ENCODE measurements at places on chromosomes 5 and 9. TPM values are rescaled to one million over a fixed set of nuclear protein-coding genes. Genes with fewer than 3 reads are reported as not detected.

GRCh38 chr5:67960939-67961338 is 254.6 kb upstream of the PIK3R1 start:
- DNase-seq: no peak
- peaks cover 4% of the 10 kb centered on the region for H3K36me3 ChIP-seq
- no peak overlapping the region for H3K4me3 ChIP-seq

DNA sequence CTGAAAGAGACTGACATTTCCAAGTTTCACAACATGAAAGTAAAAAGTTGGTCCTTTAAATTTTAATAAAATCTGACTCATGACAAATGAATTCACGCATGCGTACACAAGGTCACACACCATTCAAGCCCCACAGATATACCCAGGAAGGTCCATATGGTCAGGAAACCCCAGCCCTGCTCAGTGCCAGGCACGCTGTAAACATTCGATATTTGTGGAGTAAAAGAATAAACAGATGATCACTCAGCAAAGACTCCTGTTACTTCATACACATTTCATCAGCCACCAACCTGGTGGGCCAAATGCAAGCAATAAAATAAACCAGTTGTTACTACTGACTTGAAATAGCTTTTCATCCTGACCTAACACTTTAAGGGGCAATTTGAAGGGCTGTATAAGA is 158.0 kb upstream of the RETREG1 start:
- H3K27me3 ChIP-seq: no peaks in the 10 kb centered on the region
- no peak for DNase-seq
- peaks cover 12% of the 10 kb centered on the region for H3K4me1 ChIP-seq
- H3K4me3 ChIP-seq: no peak overlapping the region

DNA sequence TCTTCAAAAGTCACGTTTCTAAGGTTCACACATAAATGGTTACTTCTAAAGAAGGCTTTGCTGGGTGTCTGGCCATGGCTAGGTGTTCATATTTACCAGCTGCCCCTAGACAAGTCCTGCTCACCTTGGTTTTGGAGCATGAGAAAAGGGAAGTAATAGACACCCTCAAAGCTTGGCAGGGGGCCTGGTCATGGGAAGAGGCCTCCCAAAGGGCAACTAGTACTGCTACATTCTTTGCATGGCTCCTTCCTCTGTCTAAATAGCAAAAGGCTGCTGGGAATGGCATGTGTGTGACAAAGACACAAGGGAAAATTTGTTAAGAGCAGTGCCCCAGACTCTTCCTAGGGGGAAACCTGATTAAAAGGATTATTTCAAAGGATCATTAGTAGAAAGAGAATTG is 93.4 kb downstream of the NRG2 start:
- peaks cover 1% of the 10 kb centered on the region for H3K27me3 ChIP-seq
- no peak overlapping the region for H3K27ac ChIP-seq
- H3K36me3 ChIP-seq: no peaks in the 10 kb centered on the region

DNA sequence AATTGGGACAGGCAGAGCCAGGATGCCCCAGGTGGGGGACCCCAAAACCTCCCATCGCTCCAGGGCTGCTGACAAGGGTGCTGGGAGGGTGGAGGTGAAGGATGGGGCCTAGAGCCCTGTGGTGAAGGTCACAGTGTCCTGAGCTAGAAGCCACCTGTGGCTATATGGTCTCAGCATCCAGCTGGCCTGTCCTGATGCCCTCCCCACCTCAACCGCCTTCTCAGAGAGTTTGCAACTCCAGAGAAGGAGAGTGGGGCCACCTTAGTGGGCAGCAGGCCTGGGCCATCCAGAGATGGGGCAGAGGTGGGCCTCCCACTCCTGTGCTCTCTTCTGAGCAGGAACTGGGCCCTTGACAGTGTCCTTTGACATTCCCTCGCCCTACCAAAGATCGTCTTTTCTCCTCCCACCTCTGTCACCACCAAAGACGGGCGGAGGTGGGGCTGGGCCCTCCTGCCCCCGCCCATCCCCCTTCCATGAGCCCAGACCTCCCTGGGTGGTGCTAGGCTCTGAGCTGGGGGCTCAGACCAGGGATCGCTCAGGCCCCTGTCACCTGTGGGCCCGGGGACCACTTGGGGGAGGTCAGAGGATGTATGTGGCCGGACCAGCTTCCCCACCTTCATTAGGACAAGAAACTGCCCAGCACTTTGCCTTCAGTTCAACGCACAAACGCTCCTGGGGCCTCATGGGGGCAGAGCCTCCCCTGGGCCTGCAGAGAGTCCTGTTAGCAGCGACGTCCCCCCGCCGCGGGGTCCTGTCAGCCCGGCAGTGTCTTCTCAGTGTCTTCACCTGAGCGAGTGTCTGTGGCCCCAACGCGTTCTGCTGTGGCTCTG is 10.0 kb upstream of the DOLPP1 start:
- peaks cover 6% of the 10 kb centered on the region for H3K4me1 ChIP-seq
- no peaks in the 10 kb centered on the region for H3K27me3 ChIP-seq
- no peak overlapping the region for H3K27ac ChIP-seq
- DNase-seq: no peak
- H3K36me3 ChIP-seq: no peaks in the 10 kb centered on the region

DNA sequence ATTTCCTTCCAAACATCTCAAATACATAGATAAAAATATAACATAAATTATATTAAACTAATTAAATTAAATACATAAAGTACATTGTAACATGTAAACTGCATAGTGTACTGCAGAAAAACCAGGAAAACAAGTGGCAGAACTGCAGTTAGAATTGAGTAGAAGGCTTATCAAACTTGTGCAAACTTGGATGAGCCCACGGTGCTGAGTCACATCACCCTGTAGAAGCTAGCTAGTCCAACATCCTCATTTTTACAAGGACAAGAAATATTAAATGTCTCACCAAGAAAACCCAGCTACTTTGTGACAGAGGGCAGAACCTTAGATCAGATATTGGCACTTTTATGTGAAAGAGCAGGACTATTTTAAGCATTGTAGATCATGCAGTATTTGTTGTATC is 807.9 kb upstream of the NUDT12 start:
- no peaks in the 10 kb centered on the region for H3K27me3 ChIP-seq
- peaks cover 4% of the 10 kb centered on the region for H3K36me3 ChIP-seq
- peaks cover 15% of the 10 kb centered on the region for H3K4me1 ChIP-seq
- DNase-seq: no peak

DNA sequence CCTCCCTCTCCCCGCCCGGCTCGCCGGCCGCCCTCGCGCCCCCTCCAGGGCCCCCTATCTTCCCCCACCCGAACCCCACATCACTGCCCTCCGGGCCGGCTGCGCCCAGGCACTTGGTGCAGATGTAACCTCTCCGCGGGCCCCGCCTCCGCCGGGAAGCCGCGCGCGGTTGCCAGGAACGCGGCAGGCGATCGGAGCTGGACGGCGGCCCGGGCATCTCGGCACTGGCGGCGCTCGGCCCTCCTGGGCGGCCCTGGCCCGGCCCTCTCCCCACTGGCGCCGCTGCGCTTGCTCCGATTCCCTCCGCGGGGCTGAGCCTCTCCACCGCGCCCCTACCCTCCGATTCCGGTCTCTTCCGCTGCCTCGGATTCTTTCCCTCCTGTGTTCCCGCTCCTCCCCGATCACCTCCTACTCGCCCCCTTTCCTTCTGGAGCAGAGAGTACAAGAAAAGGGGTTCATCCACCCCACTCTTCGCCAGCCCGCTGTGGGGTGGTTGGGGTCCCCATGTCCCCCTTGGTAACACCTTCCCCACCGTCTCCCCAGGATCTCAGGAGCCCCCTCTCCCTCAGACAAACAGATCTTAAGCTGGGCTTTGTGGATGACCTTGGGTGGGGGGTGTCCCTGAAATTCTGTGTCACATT is 70.6 kb downstream of the C9orf50 start:
- DNase-seq: peak; percentile 70
- H3K27me3 ChIP-seq: peaks cover 9% of the 10 kb centered on the region
- peak overlapping the region; percentile 80 for H3K4me3 ChIP-seq
- no peak overlapping the region for H3K27ac ChIP-seq
- H3K4me1 ChIP-seq: no peaks in the 10 kb centered on the region
- no peaks in the 10 kb centered on the region for H3K36me3 ChIP-seq

GRCh38 chr9:113665064-113665463 is 201.5 kb downstream of the RGS3 start:
- DNase-seq: no peak
- H3K36me3 ChIP-seq: no peaks in the 10 kb centered on the region
- H3K27me3 ChIP-seq: no peaks in the 10 kb centered on the region
- H3K27ac ChIP-seq: no peak overlapping the region
- H3K4me1 ChIP-seq: no peaks in the 10 kb centered on the region

DNA sequence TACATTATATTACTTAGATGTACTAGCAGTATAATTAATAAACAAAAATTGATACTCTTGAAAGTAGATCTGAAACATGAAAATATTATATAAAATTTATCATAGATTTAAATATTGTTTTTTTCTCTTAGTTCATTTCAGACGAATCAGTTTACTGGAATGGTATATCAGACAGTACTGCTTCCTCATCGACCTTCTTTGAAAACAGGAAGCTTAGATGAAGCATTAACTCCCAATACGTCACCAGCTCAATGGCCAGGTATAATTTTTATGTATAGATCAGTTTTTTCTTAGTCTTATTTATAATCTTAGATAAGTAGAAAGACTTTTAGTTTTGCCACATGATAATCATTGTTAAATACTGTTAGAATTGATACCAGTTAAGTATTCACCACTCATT is 106.3 kb downstream of the DMXL1 start:
- DNase-seq: no peak
- no peak overlapping the region for H3K4me3 ChIP-seq
- peaks cover 3% of the 10 kb centered on the region for H3K4me1 ChIP-seq
- no peak overlapping the region for H3K27ac ChIP-seq
- no peaks in the 10 kb centered on the region for H3K27me3 ChIP-seq

- no peak for DNase-seq
- H3K4me1 ChIP-seq: peaks cover 17% of the 10 kb centered on the region
- H3K27me3 ChIP-seq: no peaks in the 10 kb centered on the region
- no peak overlapping the region for H3K27ac ChIP-seq
Observed at GRCh38 chr9:121808781-121809180, 157.3 kb downstream of the DAB2IP start.

DNA sequence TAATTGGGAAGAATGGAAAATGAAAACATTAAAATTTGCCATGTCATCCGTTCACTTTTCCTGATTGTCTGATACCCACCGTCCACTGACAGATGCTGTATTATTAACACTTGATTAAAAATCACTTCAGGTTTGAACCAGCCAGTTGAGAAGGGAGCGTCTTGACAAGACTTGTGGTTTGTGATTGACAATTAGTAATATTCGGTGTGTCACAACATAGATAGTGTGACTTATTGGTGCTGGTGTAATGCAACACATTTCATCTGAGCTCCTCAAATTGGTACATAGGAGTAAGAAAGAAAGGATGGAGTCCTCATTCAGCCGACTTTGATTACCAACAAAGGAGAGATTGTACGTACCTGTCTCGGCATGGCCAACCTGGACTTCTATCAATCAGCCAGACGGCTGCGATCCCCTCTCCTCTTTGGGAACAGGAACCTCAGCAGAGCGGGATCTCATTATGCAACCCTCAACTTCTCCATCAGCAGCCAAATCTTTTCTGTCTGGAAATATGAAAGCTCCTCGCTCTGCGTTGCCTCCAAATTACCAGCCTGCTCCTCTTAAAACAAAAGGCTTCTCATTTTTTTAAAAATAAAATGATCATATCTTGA is 211.7 kb upstream of the MVB12B start:
- H3K4me3 ChIP-seq: no peak overlapping the region
- peaks cover 4% of the 10 kb centered on the region for H3K27me3 ChIP-seq
- no peak overlapping the region for H3K27ac ChIP-seq
- H3K4me1 ChIP-seq: peaks cover 2% of the 10 kb centered on the region
- no peak for DNase-seq

- no peak overlapping the region for H3K27ac ChIP-seq
- H3K4me3 ChIP-seq: no peak overlapping the region
Observed at GRCh38 chr9:29644514-29644913, 2071.2 kb upstream of the C9orf72 start.

GRCh38 chr9:136675477-136676296 is 11.6 kb downstream of the AGPAT2 start:
- H3K27ac ChIP-seq: no peak overlapping the region
- peaks cover 3% of the 10 kb centered on the region for H3K27me3 ChIP-seq
- no peaks in the 10 kb centered on the region for H3K36me3 ChIP-seq
- peaks cover 4% of the 10 kb centered on the region for H3K4me1 ChIP-seq
- no peak for DNase-seq

GRCh38 chr9:96503918-96504317 is 53.9 kb downstream of the HABP4 start:
- no peak overlapping the region for H3K27ac ChIP-seq
- peaks cover 10% of the 10 kb centered on the region for H3K4me1 ChIP-seq
- peaks cover 2% of the 10 kb centered on the region for H3K27me3 ChIP-seq
- no peaks in the 10 kb centered on the region for H3K36me3 ChIP-seq

GRCh38 chr9:86252870-86253269 is 6.6 kb downstream of the C9orf153 start:
- peaks cover 25% of the 10 kb centered on the region for H3K36me3 ChIP-seq
- peaks cover 5% of the 10 kb centered on the region for H3K27me3 ChIP-seq
- H3K27ac ChIP-seq: no peak overlapping the region
- no peak for DNase-seq

DNA sequence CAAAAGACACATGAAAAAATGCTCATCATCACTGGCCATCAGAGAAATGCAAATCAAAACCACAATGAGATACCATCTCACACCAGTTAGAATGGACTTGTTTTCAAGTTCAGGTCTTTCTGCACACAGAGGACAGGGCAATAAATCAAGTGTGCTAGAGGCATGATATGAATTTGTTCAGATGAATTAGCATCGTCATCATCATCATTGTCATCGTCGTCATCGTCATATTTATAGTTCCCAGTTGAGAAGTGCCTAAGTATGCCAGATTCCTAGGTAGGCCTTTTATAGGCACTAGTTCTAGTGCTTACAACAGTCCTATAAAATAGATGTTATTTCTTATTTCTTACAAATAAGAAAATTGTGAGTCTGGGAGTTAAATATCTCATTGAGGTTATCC is 34.7 kb upstream of the RASEF start:
- no peaks in the 10 kb centered on the region for H3K4me1 ChIP-seq
- H3K36me3 ChIP-seq: no peaks in the 10 kb centered on the region
- H3K27ac ChIP-seq: no peak overlapping the region
- H3K4me3 ChIP-seq: no peak overlapping the region
- no peak for DNase-seq

- DNase-seq: no peak
- H3K27ac ChIP-seq: no peak overlapping the region
- H3K27me3 ChIP-seq: no peaks in the 10 kb centered on the region
Observed at GRCh38 chr5:64637144-64637543, 53.2 kb upstream of the SHISAL2B start.

Gene FREM1
- total RNA-seq: 1.7 TPM

Gene PHF24
- total RNA-seq: 3.1 TPM

Gene PALM2AKAP2
- 1.0 TPM for total RNA-seq

Gene MYOZ3
- 0.64 TPM for total RNA-seq

Gene C9
- not detected for total RNA-seq

Gene SLC4A9
- total RNA-seq: not detected

Gene SPINK1
- not detected for total RNA-seq

Gene SPATA31A6
- not detected for total RNA-seq

Measured in glutamatergic neuron (in vitro differentiated cells).